Muscle of leg (tissue), 16 donors: ENCODE measurements at places on chromosomes 2 and 18. TPM values are rescaled to one million over a fixed set of nuclear protein-coding genes. Genes with fewer than 3 reads are reported as not detected.

DNA sequence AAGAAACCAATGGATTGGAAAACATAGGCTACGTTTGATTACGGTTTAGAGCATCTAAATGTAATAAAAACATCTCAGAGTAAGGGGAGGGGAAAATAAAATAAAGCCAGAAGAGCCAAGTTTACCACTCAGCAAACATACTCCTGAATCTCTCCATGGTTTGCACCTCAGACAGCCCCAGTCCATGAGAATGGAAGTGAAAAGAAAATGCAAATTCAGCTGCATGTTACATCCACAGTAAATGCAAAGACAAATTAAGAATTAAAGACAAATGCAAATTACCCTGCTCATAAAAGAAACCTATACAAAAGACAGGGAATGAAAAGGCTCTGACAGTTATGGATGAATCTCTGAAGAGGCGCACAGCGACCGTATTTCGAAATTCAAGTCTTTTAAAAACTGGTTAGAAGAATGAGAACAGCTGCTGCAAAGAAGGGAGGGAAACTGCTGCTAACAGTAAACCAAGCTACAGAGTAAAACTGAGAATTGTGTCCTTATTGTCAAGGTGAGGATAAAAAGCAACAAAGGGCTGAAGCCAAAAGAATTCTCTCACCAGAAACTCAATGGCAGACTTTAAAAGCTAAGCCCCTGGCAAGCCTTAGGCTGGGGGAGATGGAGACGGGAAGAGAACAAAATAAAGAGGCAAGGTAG lies 197.9 kb upstream of the ACVR2A start:
- DNase-seq: peak; percentile 11
- H3K36me3 ChIP-seq: no peaks in the 10 kb centered on the region
- H3K4me1 ChIP-seq: no peaks in the 10 kb centered on the region
- no peaks in the 10 kb centered on the region for H3K27me3 ChIP-seq

GRCh38 chr18:57630754-57631595 lies 9.3 kb upstream of the NARS1 start:
- H3K36me3 ChIP-seq: no peaks in the 10 kb centered on the region
- DNase-seq: no peak
- H3K4me3 ChIP-seq: peak overlapping the region; percentile 81

DNA sequence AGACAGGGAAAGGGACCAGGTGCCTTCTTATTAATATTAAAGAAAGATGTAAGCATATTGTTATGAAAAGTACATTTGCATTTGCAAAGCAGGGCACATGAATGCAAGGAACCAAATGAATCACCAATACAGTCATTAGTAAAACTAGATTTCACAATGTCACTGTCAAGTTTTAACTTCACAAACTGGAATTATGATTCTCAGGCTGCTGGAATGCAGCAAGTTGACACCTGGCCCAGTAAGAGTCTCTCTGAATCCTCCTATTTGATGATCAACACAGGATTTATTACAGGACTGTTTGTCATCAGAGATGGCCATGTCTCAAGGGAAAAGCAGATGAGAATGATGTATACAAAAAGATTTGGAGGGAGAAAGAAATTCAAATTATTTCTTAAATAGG lies 72.9 kb upstream of the STK39 start:
- H3K4me3 ChIP-seq: no peak overlapping the region
- no peaks in the 10 kb centered on the region for H3K27me3 ChIP-seq
- H3K36me3 ChIP-seq: no peaks in the 10 kb centered on the region
- H3K27ac ChIP-seq: no peak overlapping the region
- H3K4me1 ChIP-seq: peaks cover 8% of the 10 kb centered on the region

GRCh38 chr18:63054901-63055584 lies 264.5 kb downstream of the BCL2 start:
- no peak overlapping the region for H3K27ac ChIP-seq
- no peak overlapping the region for H3K4me3 ChIP-seq
- H3K4me1 ChIP-seq: peaks cover 3% of the 10 kb centered on the region
- no peak for DNase-seq
- no peaks in the 10 kb centered on the region for H3K36me3 ChIP-seq
- H3K27me3 ChIP-seq: no peaks in the 10 kb centered on the region

DNA sequence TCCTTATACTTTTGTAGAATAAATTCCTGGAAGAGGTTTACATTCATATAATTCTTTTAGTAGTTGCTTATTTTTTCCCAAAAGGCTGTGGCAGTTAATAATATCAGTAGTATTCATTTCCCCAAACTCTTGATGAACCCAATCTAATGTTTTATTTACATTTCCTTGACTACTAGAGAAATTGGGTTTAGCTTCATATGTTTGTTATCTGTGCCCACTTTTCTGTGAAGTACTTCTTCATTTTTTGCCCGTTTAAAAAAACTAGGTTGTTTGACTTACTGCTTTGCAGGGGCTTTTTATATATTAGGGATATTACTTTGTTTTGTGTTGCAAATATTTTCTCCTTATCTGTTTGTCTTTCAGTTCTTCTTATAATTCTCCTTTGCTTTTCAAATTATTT lies 17.2 kb downstream of the RALB start:
- no peaks in the 10 kb centered on the region for H3K27me3 ChIP-seq
- H3K27ac ChIP-seq: no peak overlapping the region
- H3K4me3 ChIP-seq: no peak overlapping the region
- H3K36me3 ChIP-seq: no peaks in the 10 kb centered on the region
- no peak for DNase-seq

- peak overlapping the region; percentile 23 for H3K4me3 ChIP-seq
- H3K27ac ChIP-seq: peak overlapping the region; percentile 21
- peak; percentile 32 for DNase-seq
- no peaks in the 10 kb centered on the region for H3K36me3 ChIP-seq
- H3K4me1 ChIP-seq: peaks cover 42% of the 10 kb centered on the region
- no peaks in the 10 kb centered on the region for H3K27me3 ChIP-seq
These were observed 2.0 kb downstream of the CNNM4 start for GRCh38 chr2:96762529-96763311.

- no peak overlapping the region for H3K4me3 ChIP-seq
- no peaks in the 10 kb centered on the region for H3K4me1 ChIP-seq
- H3K27ac ChIP-seq: no peak overlapping the region
- DNase-seq: no peak
- peaks cover 35% of the 10 kb centered on the region for H3K36me3 ChIP-seq
These were observed 17.9 kb downstream of the PLEKHA3 start for GRCh38 chr2:178498137-178498536.

- H3K27me3 ChIP-seq: no peaks in the 10 kb centered on the region
- H3K4me1 ChIP-seq: no peaks in the 10 kb centered on the region
- no peaks in the 10 kb centered on the region for H3K36me3 ChIP-seq
- H3K4me3 ChIP-seq: no peak overlapping the region
These were observed 80.1 kb downstream of the FIGN start for GRCh38 chr2:163655667-163656066.

DNA sequence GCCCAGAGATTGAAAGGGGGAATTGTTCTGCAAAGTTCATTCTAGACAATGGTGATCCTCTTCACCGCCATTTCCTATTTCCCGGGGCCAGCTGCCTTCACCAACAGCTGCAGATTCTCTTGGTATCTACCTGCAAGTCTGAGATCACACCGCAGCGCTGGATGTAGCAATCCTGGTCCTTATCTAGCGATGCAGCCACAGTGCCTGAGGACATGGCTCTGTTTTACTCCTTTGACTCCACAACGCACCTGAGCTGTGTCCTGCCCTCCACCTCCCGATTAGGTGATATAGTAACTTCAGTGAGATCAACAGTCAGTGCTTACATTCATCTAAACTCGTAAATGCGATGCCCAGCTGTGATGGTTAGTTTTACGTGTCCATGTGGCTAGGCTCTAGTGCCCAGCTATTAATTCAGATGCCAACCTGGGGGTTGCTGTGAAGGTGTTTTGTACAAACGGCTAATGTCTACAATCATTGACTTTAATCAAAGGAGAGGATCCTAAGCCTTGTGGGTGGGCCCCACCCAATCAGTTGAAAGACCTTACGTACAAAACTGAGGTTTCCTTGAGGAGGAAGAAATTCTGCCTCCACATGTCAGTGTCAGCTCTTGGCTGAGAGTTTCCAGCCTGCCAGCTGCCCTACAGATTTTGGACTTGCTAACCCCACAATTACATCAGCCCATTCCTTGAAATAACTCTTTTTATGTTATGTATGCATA lies 189.8 kb downstream of the SH3BP4 start:
- no peaks in the 10 kb centered on the region for H3K36me3 ChIP-seq
- no peaks in the 10 kb centered on the region for H3K4me1 ChIP-seq
- no peak for DNase-seq

DNA sequence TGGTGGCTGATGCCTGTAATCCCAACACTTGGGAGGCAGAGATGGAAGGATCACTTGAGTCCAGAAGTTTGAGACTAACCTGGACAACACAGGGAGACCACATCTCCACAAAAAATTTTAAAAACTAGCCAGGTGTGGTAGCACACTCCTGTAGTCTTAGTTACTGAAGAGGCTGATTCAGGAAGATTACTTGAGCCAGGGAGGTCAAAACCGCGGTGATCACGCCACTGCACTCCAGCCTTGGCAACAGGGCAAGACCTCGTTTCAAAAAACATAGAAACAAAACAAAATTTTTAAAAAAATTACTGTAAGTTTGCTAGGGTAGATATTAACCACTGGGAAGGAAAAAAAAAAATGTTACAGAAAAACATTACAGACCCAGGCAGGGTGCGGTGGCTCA lies 5.8 kb downstream of the ATL2 start:
- no peak overlapping the region for H3K27ac ChIP-seq
- H3K36me3 ChIP-seq: no peaks in the 10 kb centered on the region
- DNase-seq: no peak
- H3K4me1 ChIP-seq: peaks cover 2% of the 10 kb centered on the region
- no peaks in the 10 kb centered on the region for H3K27me3 ChIP-seq

DNA sequence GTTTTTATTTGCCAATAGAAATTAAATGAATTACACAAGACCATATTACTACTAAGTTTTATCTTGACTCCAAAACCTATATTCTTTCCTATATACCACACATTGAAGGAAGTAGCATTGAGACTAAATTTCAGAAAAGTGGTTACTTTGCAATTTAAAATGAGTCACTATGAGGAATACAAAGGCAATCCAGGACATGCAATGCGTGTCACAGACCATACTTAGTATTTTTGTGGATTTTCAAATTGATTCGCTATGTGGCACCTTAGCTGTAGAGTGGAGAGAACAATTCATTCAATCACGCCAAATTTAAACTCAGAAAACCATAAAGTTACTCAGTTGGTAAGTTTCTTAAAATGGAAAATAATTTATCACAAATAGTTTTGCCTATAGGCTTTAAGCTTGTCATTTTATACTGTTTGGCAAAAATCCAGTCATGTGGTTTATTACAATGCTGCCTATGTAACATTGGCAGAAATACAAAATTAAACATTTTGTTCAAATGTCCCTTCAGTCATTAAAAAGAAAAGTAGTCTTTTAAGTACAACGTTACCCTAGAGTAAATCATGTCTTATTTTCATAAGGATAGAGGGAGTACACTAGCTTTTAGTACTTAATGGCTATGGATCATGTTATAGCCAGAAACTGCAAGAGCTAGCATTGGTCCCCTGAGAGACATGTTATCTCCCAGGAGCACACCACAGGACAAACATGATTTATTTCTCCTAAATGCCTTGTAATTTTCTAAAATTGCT lies 222.8 kb upstream of the CDH7 start:
- H3K4me1 ChIP-seq: no peaks in the 10 kb centered on the region
- H3K36me3 ChIP-seq: no peaks in the 10 kb centered on the region
- DNase-seq: no peak
- H3K4me3 ChIP-seq: no peak overlapping the region
- H3K27ac ChIP-seq: no peak overlapping the region

Gene SP140
- 0.22 TPM for total RNA-seq

Gene WDR75
- 39.6 TPM for total RNA-seq

Gene SERPINB13
- not detected for total RNA-seq

Gene MBOAT2
- total RNA-seq: 59.9 TPM
